HepG2 (cell line): ENCODE measurements at places on chromosomes 3 and 15. TPM values are rescaled to one million over a fixed set of nuclear protein-coding genes. Genes with fewer than 3 reads are reported as not detected.

Gene LYZL4
- not detected in 2 replicates for total RNA-seq

Gene ZNF774
- total RNA-seq, result 0.98 and 1.4 TPM in 2 replicates

Gene DUOX1
- total RNA-seq, result not detected in 2 replicates

Gene OXTR
- total RNA-seq, result 0.88 and 0.95 TPM in 2 replicates

Gene LMAN1L
- not detected in 2 replicates for total RNA-seq

Gene TICRR
- total RNA-seq, result 14.3 and 14.8 TPM in 2 replicates

Gene IVD
- 48.0 and 61.3 TPM in 2 replicates for total RNA-seq

Gene TMEM158
- total RNA-seq, result 0.13 TPM in 1 of 2 replicates, not detected in the other

Gene THRB
- 22.7 and 30.1 TPM in 2 replicates for total RNA-seq

Gene IQCF2
- total RNA-seq, result not detected in 2 replicates

Gene PLA2G4D
- 0.04 TPM in 1 of 2 replicates, not detected in the other for total RNA-seq

Gene RNF7
- 94.7 and 102 TPM in 2 replicates for total RNA-seq

Gene ACTC1
- total RNA-seq, result not detected in 2 replicates

Gene NANOGP8
- 0.25 and 0.27 TPM in 2 replicates for total RNA-seq

Gene ITIH1
- 9.8 and 12.3 TPM in 2 replicates for total RNA-seq

Gene HIGD2B
- not detected in 2 replicates for total RNA-seq

Gene SLC22A13
- not detected in 2 replicates for total RNA-seq

Gene TUSC7
- total RNA-seq, result not detected in 2 replicates

Gene MYRIP
- total RNA-seq, result 0.60 and 0.64 TPM in 2 replicates

Gene ZNF654
- total RNA-seq, result 4.1 and 5.3 TPM in 2 replicates

Gene ACKR4
- not detected in 2 replicates for total RNA-seq

Gene COL6A5
- not detected in 2 replicates for total RNA-seq

Gene CLEC3B
- not detected in 2 replicates for total RNA-seq

Gene GOLGA8N
- total RNA-seq, result 0.49 and 0.66 TPM in 2 replicates

Gene PLS1
- 21.1 and 34.1 TPM in 2 replicates for total RNA-seq

Gene NRG4
- total RNA-seq, result not detected in 2 replicates

Gene DPPA2
- total RNA-seq, result not detected in 2 replicates

Gene THAP10
- total RNA-seq, result 0.64 and 0.66 TPM in 2 replicates

Gene CHCHD6
- 20.3 and 24.8 TPM in 2 replicates for total RNA-seq

Gene CHRNA7
- 1.3 and 1.4 TPM in 2 replicates for total RNA-seq

Gene GP9
- total RNA-seq, result not detected in 2 replicates

Gene POTEB2
- not detected in 2 replicates for total RNA-seq

Gene ROPN1
- not detected in 2 replicates for total RNA-seq

Gene SLC6A1
- not detected in 2 replicates for total RNA-seq

Gene PLA1A
- total RNA-seq, result 0.11 TPM in 1 of 2 replicates, not detected in the other

Gene PLSCR4
- 1.5 and 1.8 TPM in 2 replicates for total RNA-seq

Gene HGD
- 265 and 319 TPM in 2 replicates for total RNA-seq

Gene ZIC4
- total RNA-seq, result not detected in 2 replicates

Gene ROBO2
- total RNA-seq, result not detected in 2 replicates

Gene ITPKA
- 29.7 and 41.3 TPM in 2 replicates for total RNA-seq

Gene PLSCR1
- 34.1 and 44.3 TPM in 2 replicates for total RNA-seq

Gene ZFAND6
- 84.2 and 116 TPM in 2 replicates for total RNA-seq

Gene SCN11A
- 0.02 TPM in 1 of 2 replicates, not detected in the other for total RNA-seq

Gene CFAP91
- not detected in 2 replicates for total RNA-seq

Gene BOC
- total RNA-seq, result not detected in 2 replicates

Gene PPM1L
- total RNA-seq, result 1.4 TPM in 2 replicates

Gene POLQ
- total RNA-seq, result 16.0 and 18.6 TPM in 2 replicates

Gene SLC7A14
- total RNA-seq, result not detected in 2 replicates

Gene BUB1B
- total RNA-seq, result 63.5 and 71.9 TPM in 2 replicates

Gene CKMT1A
- total RNA-seq, result 0.13 TPM in 1 of 2 replicates, not detected in the other

Gene AGTR1
- 0.08 and 0.64 TPM in 2 replicates for total RNA-seq

Gene CLPX
- 61.3 and 100 TPM in 2 replicates for total RNA-seq

Gene ZNF385D
- total RNA-seq, result not detected in 2 replicates

Gene FAIM
- 25.8 and 33.9 TPM in 2 replicates for total RNA-seq

Gene GAP43
- total RNA-seq, result not detected in 2 replicates

Gene NOX5
- not detected in 2 replicates for total RNA-seq

Gene SLC24A5
- total RNA-seq, result not detected in 2 replicates
